ENCODE measurements at places on chromosomes 7 and 10. TPM values are rescaled to one million over a fixed set of nuclear protein-coding genes. Genes with fewer than 3 reads are reported as not detected.

DNA sequence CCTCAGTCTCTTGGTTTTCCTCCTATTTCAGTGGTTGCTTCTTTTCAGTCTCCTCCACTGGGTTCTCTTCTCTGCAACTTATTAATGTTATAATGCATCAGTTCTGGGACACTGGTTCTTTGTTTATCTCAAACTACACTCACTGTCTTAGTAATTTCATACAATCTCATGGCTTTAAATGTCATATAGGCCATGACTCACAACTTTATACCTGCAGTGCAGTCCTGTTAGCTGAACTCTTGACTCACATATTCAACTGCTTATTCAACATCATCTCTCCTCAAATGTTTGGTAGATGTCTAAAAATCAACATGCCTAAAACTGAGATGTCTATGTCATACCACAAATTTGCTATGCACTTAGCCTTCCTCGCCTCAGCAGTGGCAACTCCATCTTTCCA, 101.2 kb upstream of the PALS2 start:
- no peak for DNase-seq

DNA sequence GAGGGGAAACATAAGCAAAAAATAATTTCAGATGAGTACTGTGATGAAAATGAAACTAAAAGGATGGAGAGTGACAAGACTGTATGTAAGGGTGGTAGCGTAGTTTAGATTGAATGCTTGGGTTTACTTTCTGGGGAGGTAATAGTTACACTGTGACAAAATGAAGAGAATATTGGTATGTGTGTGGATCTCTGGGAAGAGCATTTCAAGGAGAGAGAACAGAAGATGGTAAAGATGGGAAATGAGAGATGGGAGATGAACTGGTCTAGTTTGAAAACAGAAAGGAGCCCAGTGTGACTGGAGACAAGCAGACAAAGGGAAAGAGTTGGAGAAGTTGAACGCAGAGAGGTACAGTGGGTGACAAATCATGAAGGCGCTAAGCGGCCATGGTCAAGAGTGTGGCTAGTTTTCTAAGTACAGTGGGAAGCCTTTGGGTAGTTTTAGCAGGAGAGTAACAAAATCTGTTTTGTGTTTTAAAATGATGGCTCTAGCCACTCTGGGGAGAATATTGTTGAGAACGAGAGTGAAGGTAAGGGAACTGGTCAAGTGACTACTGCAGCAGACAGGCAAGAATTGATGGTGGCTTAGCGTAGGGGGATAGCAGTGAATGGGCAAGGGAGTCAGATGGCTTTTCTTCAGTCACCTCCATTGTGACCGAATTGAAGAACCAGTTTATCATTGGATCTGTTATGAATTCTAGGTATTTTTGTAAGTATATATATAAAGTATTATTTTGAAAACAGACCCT, 22.6 kb downstream of the PALS2 start:
- no peak for DNase-seq

XRCC2 gene
- 0.43 TPM for total RNA-seq

DNA sequence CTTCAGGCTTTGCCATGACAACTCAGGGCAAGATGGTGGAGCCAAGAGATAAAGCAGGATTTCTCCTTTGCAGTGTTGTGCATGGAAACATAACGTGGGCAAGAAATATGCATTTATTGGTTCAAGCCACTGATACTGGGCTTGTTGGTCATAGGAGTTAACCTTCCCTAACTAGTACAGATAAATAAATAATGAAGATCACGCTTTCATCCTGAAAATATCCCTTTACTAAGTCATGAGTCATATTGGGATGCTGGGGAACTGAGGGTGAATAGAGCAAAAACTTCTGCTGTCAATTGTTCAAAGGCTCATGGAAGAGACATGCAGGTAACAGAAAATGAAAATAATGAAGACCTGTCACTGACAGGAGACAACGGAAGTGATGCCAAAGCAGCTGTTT, 55.5 kb downstream of the TES start:
- no peak for DNase-seq

- no peak for DNase-seq
Observed at GRCh38 chr10:110858297-110858934, 13.3 kb upstream of the PDCD4 start.

DNA sequence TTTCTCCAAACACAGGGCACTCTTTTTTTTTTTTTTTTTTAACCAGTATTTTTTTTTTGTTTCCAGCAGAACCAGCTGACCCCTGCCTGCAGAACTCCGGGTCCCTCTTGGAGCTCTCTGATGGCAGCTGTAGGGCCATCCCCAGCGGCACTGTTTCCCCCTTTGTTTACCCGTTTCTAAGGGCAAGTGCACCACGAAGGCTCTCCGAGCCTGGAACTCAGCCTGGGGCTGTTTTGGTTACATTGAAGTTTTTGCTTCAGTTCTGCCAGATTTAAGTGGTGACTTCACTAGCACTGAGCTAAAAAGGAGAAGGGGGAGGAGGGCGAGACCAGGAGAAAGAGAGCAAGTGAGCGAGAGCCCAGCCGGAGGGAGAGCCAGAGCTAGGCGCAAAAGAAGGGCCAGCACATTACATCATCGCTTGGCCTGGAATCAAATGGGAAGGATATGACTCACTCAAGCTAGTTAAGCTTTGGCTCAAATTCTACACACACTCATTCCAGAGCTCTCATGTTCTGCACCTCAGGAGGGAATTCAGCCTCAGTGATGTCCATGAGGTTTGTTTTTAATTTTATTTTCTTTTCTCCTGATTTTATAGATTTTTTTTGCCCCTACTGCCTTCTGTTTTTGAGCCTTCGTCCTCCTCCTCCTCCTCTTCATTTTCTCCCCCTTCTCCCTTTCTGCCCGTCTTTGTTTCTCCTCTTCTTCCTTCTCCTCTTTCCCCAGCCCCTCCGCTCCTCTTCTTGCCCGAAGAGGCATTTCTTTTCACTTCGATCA, 272.3 kb downstream of the TRIL start:
- DNase-seq: peak; percentile 96
